ENCODE measurements at places on chromosomes 6 and 20. TPM values are rescaled to one million over a fixed set of nuclear protein-coding genes. Genes with fewer than 3 reads are reported as not detected.

THBD gene
- total RNA-seq: not detected

DNA sequence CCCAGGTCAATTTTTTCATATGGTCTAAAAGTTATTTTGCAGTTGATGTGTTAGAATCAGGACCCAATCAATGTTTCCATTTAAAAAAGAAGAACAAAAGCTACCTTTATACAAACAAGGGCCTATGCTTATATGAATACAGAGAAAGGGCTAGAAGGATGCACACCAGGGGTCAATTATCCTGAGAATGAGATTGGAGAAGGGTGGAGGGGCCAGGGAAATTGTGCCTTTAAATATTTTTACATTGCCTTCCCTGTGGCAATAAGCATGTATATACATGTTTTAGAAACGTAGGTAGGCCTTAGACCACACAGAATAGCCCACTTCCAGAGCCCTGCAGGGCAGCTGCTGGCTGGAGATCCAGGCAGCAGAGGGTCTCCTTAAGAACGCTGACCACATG is 12.7 kb downstream of the EXOC2 start:
- DNase-seq: no peak

GRCh38 chr6:70059039-70059719 is 192.8 kb downstream of the COL19A1 start:
- no peak for DNase-seq

SLC44A4 gene
- total RNA-seq: not detected

DNA sequence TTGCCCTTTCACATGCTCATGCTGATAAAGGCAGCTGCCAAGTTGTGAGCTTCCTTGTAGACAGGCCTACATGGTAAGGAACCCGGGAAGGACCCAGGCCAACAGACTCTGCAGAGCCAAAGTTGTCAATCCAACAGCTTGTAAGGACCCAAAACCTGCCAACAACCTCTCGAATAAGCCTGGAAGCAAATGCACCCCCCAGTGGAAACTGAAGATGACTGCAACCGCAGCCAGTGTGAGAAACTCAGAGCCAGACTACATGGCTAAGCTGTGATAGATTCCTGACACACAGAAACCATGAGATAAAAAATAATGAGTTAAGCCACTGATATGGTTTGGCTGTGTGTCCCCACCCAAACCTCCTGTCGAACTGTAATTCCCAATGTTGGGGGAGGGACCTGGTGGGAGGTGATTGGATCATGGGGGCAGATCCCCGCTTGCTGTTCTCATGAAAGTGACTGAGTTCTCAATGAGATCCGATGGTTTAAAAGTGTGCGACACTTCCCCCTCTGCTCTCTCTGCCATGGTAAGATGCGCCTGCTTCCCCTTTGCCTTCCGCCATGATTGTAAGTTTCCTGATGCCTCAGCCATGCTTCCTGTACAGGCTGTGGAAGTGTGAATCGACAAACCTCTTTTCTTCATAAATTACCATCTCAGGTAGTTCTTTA is 18.8 kb upstream of the CLPSL2 start:
- DNase-seq: no peak

DNA sequence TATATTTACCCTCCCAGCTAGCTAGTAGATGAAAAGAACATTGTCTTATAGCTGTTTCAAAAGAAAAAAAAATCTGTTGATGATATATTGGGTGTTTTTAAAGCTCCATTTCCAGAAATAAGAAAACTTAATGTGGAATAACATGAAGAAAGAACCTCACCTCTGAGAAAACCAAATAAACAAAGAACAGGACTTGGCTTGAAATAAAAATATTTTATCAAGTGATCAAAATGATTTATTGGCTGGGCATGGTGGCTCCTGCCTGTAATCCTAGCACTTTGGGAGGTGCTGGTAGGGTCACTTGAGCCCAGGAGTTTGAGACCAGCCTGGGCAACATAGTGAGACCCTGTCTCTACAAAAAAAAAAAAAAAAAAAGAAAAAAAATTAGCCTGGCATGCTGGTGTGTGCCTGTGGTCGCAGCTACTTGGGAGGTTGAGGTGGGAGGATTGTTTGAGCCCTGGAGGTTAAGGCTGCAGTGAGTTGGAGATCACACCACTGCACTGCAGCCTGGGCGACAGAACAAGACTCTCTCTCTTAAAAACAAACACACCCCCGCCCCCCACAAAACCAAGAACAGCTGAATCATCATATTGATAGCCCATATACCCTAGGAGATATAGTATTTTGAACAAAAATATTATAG is 7.9 kb downstream of the RNF24 start:
- no peak for DNase-seq

DNA sequence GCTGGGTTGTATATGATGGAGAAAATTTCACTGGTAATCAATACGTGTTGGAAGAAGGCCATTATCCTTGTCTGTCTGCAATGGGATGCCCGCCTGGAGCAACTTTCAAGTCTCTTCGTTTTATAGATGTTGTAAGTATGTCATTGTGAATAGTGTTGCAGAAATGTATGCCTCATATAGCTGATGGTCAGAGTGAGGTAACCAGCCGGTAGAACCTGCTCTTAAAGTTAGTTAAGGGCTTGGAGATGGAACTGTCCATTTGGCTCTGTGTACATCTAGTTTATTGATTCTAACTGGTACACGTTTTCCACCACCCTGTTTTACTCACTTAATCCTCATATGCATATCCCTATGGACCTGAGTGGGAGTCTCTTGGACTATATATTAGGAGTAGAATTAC is 73.5 kb downstream of the RTN4IP1 start:
- no peak for DNase-seq

DNA sequence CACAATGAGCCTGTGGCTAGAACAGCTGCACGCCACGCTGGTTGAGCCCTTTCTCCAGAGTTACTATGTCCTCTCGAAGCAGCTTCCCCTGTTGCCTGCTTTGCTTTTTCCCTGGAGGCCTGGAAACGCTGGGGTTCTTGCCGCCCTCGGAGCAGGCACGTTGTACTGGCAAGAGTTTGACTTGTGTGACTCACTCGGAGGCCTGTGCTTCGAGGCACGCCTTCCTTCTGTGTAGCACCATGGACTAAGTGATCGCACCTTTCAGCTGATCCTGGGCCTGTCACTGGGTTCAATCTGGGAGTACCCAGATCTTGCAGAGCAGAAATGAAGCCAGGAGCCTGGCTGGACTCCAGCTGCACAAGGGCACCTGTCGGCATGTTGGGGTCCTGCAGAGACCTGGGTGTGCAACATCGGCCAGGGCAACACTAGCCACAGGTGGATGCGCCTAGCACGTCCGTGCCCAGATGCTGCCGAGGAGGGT is 5.2 kb downstream of the INSM1 start:
- no peak for DNase-seq

DNA sequence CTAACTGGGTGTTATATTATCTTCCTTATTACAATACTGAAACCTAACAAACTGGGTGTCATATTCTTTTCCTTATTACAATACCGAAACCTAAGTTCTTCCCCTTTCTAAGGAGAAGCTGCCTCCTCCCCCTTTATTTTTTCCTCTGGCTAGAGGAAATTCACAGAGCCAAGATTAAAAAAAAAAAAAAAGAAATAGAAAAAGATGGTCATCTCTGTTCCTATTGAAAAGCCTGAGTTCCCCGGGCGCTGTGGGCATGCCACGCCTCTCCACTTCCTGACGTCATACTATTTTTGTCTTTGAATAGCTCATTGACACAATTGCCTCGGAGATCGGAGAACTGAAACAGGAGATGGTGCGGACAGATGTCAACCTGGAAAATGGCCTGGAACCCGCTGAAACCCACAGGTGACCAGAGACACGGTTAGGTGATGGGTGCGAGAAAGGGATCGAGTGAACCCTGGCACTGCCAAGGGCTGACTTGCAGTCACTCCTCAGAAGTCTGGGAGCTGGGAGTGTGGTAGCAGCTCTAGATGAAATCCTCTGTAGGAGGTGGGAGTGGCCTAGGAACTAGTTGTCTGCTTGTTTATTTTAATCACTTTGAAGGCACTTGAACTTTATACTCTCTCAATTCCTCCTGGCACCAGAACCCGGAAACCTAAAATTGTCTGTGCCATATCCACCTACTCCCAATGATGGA is 82.2 kb upstream of the NAA20 start:
- no peak for DNase-seq

- no peak for DNase-seq
These were observed 496.2 kb upstream of the JAG1 start for GRCh38 chr20:11170025-11170424.

DNA sequence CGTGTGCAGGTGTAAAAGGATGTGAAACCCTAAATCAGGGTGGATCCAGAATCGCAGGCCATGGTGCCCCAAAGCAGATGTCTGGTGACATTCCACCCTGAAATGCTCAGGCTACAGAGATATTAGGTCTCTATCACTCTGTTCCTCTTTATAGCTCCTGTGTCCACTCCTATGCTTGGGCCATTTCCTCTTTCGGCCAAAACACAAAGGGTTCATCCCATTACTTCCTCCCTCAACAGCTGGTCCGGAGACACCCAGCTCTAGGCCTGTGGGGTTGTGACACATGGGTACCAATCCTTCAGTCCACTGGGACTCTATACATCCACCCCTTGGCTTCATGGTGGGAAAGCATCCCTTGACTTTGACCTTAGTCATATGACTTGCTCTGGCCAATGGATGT is 1.7 kb upstream of the SIGLEC1 start:
- no peak for DNase-seq

- DNase-seq: no peak
These were observed 868 bp downstream of the MC3R start for GRCh38 chr20:56249244-56249955.

DNA sequence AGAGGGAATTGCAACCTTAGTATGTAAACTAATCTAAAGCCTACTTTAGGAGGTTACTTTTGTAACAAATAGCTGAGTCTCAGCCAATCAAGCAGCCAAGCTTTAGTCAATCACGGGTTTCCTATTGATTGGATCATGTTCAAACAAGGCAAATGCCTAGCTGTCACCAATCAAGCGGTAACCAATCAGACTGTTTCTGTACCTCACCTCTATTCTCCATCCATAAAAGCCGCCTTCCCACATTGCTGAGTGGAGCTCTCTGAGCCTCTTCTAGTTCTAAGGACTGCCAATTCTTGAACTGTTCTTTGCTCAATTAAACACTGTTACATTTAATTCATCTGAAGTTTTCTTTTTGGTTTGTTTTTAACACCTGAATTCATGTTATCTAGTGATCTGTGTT is 148.4 kb upstream of the BMP5 start:
- DNase-seq: no peak

SLC25A27 gene
- total RNA-seq: 0.64 TPM

DNA sequence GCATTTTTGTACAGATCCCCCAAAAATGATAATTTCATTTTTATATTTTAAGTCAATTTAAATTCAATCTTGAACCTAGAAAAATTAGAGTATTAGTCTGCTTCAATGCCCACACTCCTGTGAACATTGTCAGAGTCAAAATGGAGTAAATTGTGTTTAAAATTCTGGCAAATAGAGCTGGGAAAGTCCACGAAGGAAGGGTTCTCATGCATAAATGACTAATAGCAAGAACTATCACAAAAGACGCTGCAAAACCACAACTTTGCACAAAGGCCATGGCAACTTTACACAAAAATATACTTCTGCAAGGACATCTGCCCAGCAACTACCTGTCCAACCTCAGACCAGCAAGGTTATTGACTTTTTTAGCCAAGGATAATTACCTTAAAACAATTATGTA is 203.2 kb upstream of the SMLR1 start:
- DNase-seq: no peak

DNA sequence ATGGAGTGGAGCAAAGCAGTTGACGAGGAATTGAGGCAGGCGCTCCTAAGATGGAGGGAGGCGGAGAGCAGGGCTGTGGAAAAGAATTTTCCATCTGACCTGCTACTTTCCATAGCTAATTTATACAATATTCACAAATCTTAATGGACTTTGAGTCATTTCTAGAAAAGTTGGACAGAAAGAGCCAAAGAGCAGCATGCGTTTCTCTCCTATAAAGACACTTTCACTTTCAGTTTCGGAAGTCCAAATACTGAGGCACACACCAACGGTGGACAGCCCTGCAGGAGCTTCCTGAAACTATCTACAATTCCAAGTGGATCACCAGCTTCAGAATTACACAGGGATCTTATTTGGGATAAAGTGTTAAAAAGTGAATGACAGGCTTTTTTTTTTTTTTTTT is 43.5 kb downstream of the PANK2 start:
- DNase-seq: no peak

DNA sequence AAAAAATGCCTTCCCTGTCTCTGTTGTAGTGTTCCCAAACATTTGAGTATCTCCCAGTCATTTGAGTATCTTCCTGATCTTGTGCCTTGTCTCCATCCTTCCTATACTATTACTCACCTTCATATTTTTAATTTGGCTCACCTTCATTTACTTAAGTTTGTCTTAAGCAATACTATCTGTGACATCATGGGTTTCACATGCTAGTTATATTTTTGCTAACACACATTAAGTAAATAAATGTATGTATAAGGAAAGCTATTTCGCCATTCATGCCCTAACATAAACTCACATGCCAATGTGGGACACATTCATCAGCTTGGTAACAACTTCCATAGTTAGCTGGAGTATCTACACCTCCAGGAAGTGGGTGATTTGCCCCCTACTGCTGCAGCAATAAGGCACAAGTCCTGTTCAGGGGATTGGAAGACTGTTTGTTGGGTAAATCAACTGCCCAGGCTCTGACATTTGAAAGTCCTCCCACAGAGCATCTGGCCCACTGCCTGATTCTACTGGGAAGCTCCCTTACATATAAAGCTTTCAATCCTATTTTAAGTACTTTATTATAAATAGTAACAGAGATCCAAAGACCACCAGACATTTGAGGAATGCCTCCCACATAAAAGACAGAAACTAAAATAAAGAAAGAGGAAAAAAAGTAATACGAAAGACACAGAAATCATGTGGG is 132.3 kb downstream of the ISM1 start:
- no peak for DNase-seq

DNA sequence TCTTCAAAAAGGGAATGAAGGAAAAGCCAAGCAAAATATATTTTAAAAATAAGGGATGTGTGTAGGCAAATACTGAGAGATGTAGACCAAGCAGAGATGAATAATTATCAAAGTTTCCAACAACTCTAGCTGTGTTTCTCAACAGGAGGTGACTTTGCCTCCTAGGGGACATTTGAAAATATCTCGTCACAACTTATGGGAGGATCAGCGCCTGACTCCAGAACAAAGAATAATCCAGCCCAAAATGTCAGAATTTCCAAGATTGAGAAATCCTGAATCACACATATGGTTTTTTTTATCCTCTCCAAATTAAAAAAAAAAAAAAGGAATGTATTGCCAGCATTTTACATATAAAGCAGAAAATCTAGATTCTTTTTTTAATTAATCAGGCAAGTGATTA is 241.2 kb upstream of the ZFP64 start:
- no peak for DNase-seq

GRCh38 chr6:34554291-34555006 is 1.7 kb downstream of the SPDEF start:
- no peak for DNase-seq

SLCO4A1 gene
- total RNA-seq: 44.4 TPM

DNA sequence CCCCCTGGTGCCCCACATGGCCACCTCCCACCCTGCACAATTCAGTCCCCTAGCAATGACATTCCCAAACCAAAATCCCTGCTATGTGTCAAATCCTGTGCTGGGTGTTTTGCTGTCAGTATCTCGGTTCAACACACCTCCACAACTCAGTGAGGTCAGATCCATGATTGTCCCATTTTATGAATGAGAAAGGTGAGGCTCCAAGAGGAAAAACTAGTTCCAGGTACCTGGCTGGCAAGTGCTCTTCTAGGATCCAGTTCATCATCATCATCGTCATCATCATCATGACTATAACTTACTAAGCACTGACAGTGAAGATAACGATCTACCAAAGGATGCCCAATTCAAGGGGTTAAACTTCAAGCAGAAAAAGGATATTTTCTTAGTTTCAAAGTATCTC is 15.2 kb downstream of the ID1 start:
- no peak for DNase-seq

Measured in activated naive CD4-positive, alpha-beta T cell treated with anti-CD3 and anti-CD28 coated beads, Interleukin-2, amount 50 U/mL, for 72 hours (primary cell).